ENCODE measurements at places on chromosomes 1 and 21.

- no peak for DNase-seq
Observed at GRCh38 chr1:51729824-51730301, 113.0 kb downstream of the OSBPL9 start.

DNA sequence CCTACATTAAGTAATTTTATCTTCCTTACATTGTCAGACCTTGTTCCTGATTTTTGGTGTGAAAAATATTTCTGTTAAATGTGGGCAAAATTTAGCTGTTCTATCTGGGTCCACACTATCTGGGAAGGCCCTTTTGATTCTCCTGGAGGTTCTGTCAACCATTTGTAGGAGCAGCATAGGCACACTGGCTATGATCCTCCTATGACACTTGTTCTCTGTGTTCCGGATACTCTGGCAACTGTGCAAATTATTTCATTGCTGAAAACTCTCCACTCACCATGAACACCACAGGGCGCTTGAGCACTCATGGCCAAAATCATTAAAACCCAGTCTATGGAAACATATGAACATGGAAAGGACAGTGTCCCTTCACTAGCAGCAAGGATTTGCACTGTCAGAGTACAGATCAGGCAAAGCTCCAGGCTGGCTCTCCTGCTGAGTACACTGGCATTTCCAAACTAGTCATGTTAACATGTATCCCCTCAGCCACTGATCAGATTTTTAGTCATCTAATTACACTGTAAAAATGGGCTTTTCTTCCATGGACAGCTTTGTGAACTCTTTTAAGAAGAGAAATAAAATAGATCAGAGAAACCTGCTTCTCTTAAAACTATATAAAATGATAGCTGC, 43.9 kb upstream of the SGIP1 start:
- DNase-seq, result no peak

DNA sequence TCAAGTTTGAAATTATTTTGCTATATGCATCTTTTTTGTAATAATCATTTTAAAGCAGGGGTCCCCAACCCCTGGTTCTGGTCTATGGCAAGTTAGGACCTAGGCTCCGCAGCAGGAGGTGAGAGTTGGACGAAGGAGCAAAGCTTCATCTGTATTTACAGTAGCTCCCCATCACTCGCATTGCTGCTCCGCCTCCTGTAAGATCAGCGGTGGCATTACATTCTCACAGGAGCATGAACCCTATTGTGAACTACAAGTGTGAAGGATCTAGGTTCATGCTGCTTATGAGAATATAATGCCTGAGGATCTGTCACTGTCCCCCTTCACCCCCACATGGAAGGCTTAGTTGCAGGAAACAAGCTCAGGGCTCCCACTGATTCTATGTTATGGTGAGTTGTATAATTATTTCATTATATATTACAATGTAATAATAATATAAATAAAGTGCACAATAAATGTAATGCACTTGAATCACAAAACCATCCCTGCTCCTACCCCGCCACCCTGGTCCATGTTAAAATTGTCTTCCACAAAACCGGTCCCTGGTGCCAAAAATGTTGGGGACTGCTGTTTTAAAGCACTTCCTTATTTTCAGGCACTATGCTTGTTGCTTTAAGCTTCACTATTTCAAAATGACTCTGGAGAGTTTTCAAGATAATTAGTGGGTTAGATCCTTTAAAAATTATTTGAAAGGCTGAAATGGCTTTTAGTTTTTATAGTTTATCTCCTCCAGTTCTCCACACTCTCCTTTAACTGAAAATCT, 74.8 kb downstream of the PLA2G4A start:
- DNase-seq, result no peak

GRCh38 chr1:96234299-96234698, 487.3 kb upstream of the PTBP2 start:
- no peak for DNase-seq

DNA sequence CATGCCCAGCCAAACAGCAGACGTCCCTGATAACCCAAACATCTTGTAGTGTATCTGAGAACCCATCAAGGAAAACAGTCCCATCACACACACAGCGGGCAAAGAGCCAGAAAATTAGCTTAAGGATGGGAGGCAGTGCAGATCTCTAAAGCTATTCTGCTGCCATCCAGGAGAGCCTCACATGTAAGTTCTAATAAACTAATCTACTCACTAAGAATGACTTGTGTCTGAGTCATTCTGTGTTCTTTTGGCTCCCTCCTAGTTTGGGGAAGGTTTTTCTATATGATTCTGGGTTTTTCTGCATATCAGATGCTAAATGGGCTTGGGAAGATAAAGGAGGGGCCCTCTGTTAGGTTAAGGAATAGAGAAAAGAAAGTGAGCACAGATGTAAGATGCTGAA, 162.8 kb downstream of the HUNK start:
- no peak for DNase-seq

GRCh38 chr1:39625462-39626273, 13.8 kb downstream of the HEYL start:
- DNase-seq, result no peak

DNA sequence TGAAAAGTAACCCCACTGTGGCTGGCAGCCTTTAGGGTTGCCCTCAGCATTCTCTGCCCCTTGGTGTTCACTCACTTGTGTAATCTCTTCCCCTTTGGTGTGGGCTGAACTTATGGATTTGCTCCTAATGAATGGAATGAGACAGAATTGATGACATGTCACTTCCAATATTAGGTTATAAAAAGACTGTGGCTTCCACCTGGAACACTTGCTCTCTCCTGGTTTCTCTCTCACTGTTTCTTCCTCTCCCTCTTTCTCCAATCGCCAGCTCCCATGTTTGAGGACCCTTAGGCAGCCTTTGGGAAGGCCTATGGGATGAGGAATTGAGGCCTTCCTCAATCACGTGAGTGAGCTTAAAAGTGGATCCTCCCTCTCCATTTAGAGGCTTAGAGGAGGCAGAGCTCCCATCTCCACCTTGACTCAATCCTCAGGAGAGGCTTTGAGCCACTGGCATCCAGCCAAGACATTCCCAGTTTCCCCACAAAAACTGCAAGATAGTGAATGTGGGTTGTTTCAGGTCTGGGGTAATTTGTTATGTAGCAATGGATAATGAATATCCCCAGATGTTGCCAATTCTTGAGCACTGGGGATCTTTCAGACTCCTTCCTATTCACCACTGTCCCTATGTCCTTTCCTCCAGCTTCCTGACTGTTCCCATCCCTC, 95.5 kb upstream of the CD34 start:
- no peak for DNase-seq

DNA sequence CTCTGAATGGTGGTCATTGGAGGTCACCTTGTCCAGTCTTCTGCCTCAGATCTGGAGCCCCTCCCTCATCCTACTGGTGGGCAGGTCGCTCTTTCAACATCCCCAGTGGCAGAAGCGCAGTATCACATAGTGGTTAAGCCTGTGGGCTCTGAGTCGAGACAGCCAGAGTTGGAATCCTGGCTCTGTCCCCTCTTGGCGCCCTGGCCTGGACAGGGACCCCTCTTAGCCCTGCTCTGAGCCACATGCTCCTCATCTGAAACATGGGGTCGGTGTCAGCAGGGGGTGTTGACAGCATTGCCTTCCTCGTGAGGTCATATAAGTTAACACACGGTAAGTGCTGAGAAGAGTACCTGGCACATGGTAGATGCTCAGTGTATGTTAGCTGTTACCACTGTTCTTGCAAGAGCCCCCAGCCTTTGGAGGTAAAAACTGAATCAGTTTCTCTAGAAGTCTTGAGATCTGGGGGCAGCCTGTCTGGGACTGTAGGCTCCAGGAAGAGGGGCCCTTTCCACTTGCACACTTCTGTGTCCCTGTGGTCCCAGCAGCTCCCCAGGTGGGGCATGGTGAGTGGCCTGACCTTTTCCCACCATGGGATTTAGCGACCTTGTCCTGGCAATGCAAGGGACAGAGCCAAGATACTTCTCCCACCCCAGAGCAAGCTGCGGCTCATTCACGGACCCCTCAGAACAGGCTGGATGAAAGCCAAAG, 6.4 kb downstream of the ZC3H12A start:
- DNase-seq, result no peak

DNA sequence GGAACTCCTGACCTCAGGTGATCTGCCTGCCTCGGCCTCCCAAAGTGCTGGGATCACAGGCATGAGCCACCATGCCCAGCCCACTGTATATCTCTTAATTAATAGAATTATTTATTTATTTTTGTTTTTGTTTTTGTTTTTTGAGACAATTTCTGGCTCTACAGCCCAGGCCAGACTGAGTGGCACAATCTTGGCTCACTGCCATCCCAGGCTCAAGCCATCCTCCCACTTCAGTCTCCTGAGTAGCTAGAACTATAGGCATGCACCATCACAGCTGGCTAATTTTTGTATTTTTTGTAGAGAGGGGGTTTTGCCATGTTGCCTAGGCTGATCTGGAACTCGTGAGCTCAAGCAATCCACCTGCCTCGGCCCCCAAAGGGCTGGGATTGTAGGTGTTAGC, 15.7 kb upstream of the WDTC1 start:
- DNase-seq, result no peak

DNA sequence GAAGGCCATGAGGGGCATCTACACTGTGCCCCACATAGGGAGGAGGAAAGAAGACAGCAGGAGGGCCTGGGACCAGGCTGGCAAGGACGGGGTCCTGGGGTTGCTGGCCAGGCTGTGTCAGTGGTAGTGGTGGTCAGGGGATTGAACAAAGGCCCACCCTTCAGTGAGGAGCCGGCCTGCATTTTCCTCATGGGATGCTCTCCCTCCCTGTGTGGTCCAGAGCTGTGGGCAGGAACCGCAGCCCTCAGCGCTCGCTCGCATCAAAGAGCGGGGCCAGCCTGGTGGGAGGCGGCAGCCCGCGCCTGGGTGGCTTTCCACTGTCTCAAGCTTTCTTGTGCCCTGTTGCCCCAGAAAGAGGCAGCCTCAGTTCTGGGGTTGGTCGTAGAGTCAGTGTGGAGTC, 24.8 kb downstream of the LHX4 start:
- DNase-seq, result no peak

GRCh38 chr1:34924759-34925555, 4.5 kb downstream of the DLGAP3 start:
- no peak for DNase-seq

GRCh38 chr1:14794136-14794768, 195.8 kb downstream of the KAZN start:
- DNase-seq, result no peak

DNA sequence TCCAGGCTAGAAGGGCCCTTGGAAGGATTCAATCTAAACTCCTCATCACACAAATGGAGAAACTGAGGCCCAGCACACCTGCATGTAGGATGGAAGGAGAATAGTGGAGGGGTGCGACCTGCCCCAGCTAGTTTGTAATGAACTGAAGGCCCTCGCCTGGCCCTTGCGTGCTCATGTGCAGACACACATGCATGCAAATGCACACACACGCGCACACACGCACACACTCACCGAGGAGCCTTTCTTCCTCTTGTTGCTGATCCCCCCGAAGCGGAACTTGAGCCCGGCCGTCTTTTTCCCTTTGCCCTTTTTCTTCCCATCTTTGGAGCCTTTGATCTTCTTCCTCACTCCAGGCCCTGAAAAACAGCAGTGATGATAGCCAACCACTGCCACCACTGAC, 27.9 kb downstream of the CHD5 start:
- no peak for DNase-seq

- no peak for DNase-seq
Observed at GRCh38 chr1:16922466-16922865, 735 bp downstream of the CROCC start.

GRCh38 chr1:11799099-11799498, 6.7 kb downstream of the MTHFR start:
- DNase-seq, result no peak

DNA sequence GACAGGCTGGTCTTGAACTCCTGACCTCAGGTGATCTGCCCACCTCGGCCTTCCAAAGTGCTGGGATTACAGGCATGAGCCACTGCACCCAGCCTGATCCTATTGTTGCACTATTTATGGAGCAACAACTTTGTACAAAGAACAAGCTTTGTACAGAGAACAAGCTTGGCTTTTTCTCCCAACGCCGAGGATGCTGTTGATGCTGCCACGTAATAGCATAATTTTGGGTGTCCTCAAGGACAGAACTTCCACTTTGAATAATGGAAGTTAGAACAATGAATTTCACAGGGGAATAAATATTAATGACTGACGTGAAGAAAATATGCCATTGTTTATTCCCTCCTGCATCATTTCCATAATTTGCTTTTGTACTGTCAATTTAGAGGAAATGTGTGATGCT, 12.8 kb upstream of the RBP7 start:
- no peak for DNase-seq

GRCh38 chr1:46275030-46275337, 27.4 kb downstream of the RAD54L start:
- no peak for DNase-seq

DNA sequence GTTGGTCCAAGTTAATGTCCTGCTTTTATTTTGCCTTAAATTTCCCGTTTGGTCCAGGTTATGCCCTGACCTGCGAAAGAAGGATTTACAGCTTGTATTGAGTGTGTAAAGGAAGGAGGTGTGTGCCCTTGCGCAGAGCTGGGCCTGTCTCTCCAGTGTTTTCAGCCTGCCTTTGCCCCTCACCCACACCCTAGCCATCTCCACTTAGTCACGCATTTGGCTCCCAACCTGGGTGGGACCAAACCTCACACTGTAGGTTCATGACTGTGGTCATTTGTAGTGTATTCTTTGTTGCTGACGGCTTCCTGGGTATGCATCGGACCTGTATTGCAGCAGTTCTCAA, 572 bp upstream of the SRSF10 start:
- no peak for DNase-seq

DNA sequence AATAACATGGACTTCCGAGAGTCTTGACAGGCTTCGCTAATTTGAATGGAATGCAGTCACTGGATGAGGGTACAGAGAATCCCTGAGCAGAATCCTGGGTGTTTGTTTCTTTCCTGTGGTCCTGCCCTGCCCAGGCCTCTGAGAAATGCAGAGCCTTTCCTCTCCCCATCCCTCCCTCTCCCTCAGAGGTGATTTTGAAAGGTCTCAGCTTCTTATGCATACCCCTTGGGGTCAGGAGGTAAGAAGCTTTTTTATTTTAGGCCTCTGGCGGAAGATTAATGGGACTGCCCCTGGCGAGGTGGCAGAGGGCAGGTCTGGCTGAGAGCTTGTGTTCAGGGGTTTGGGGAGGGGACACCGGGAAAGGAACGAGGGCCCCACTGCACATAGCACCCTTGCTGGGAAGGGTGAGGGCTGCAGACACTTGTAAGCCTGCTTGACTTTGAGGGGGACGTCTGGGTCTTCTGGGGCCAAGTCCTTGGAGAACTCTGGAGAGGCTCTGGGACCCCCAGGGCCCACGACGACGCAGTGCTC, 116.5 kb upstream of the SLC45A1 start:
- no peak for DNase-seq

DNA sequence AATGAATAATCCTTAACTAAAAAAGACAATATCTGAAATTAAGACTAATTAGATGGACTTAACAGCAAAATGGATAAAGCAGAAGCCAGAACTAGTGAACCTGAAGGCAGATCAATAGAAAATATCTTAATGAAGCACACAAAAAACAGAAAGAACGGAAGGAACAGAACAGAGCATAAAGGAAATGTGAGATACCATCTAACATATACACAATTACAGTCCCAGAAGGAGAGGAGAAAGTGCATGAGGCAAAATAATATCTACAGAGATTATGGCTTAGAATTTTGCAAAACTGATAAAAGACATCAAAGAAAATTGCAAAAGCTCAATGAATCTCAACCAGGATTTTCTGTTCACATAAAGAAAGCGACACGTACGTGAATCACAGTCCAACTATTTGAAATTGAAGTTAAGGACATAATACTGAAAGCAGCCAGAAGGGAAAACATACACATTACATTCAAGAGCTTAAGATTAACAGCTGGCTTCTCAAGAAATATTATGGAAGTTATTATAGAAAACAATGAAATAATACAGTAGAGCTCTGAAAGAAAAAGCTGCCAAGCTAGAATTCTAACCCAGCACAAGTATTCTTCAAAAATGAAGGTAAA, 182.0 kb downstream of the CDC42BPA start:
- no peak for DNase-seq

GRCh38 chr1:214660900-214661299, 57.9 kb downstream of the CENPF start:
- no peak for DNase-seq
